GF-D8 (cell line): ENCODE measurements at places on chromosomes 6 and 20.

- DNase-seq = no peak
Measured at GRCh38 chr6:14841901-14842421, 403.9 kb upstream of the JARID2 start.

DNA sequence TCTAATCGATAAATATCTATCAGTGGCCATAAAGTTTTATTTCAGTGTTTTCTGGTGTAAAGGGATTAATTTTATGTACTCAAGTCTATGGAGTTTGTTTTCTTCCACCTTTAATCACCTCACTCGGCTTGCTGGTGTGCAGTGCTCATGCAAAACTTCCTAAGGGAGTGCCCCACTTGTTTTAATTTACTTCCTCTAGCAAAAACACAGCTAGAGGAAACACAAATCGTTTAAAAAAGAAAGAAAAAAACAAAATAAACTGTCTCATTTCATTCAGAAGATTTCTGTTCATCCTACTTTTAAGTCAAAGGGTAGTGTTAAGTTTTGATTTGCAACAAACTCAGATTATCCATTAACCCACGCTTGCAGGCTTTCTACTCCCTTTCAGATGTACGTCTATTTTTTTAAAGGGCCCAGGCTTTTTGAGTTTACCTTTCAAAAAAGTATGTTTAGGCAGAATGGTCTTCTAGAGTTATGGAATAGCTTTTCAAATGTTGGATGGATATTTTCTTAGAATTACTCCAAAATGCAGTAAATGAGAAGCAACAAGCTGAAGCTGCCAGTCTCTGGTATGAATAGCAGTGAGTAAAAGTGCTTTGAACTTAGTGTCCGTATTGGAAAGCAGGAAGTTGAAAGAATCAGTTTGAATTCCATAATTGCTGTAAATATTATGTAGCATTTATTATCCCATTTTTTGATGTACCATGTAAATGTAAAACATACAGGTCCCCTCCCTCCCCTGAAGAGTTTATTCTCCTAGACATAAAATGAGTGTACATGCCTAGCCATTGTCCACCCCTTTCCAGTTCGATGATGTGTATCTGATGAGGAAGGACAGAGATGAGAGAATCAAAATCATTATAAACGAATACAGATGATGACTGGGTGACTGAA lies 113.3 kb downstream of the SLC16A10 start:
- peak; percentile 14 for DNase-seq

GRCh38 chr6:70527071-70527737 lies 39.5 kb upstream of the SDHAF4 start:
- DNase-seq = no peak

- no peak for DNase-seq
Measured at GRCh38 chr6:36823421-36824096, 15.7 kb downstream of the CPNE5 start.

DNA sequence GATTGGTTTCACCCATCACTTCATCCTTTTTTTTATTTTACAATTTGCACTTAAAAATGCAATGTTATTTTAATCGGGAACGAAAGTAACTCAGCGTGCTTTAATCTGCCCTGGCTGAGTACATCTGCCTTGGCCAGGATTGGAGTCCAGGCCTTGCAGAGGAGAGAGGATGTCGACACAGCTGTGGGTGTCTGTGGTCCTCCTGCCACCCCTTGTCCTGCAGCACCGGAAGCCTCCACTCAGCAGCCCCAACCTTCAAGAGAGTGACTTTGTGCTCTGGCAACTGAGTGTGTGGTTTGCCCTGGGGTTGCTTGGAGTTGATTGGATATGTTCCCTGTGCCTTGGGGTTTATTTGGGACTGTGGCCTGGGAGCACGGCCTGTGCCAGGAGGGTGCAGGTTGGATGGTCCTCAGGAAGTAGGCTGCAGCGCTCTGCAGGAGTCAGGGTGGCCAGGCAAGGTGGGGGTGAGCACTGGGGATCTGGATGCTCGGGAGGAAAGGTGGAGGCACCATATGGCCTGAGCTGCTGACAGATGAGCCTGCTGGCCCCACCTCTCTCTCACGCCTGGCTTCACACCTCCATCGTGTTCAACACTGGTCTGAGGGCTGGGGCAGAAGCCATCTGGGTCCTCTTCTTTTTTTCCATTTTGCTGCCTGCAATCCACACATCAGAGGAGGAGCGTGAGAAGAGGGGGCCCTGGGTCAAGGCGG lies 4.3 kb downstream of the MYT1 start:
- DNase-seq = no peak
